NCI-H2081 (cell line): ENCODE measurements at places on chromosomes 6 and 20.

GRCh38 chr6:169702840-169703246, 917 bp downstream of the C6orf120 start:
- DNase-seq: no peak

DNA sequence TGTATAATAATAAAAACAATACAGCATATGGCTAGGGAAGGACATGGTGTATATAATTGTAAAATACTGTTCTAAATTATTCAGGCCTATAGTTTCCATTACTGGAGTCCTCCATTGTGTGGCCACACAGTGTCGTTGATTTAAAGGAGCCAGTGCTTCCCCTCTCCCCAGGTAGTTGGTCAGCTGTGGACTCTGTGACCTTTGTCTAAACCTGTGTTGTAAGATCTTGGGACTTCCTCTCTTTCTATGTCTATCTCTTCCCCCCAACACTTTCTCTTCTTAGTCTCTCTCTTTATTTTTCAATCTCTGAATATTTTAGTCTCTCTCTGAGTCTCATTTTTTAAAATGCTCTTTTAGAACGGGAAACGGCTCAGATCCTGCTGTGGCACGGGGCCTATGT, 35.6 kb downstream of the BRPF3 start:
- no peak for DNase-seq

- DNase-seq: no peak
These were observed 44.7 kb downstream of the HLA-C start for GRCh38 chr6:31227143-31227542.

DNA sequence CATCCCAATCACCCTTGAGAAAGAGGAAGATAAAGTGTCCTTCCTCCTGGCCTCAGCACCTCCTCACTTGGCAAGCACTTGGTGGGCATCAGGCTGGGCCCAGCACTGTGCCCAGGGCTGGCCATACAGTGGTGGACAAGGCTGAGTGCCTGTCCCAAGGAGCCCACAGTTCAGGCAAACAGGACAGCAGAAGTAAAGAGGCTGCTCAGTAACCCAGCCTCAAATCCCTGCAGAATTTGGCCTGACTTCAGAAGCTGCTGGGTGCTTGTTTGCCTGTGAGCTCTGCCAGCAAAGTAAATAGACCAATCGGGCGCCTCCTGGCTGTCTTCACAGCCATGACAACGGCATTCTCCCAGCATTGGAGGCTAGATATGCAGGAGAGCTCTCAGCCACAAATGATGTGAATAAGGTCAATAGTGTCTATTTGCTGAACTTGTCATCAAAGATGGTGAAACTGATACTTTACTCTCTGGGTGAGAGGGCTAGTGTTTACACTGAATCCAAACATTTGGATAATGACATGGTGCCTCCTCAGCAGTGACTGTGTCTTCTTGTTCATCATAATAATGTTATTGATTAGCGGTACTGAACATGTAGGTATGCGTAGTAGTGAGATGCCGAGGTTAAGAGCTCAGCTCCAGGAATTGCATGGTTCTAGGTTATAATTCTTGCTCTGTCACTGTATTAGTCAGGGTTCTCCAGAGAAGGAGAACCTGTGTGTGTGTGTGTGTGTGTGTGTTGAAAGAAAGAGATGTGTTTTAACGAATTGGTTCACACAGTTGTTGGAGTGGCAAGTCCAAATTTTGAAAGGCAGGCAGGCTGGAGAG, 36.9 kb upstream of the FANCE start:
- peak; percentile 90 for DNase-seq

DNA sequence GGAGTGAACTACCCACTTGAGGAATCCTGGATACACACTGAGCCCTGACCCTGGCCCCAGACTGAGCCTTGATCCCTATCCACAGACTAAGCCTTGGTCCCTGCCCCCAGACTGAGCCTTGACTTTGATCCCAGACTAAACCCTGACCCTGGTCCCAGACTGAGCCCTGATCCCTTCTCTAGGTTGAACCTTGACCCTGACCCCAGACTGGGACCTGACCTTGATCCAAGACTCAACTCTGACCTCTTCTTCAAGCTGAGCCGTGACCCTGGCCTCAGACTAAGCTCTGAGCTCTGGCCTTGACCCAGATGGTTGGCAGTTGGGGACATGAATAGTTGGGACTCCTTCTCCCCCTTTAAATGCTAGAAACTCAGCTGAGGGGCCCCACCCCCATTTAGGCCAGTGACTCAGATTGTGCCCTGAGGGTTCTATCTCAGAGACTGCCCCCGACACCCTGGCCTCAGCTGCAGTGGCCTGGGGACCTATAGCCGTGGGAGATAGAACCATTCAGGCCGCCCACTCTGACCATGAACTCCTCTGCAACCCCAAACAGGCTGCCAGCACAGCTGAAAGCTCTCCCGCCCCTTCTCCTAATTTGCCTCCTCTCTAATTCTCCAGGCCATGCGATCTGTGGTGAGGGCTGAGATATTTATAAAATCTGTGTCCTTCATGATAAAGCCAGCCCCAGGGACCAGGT, 84.7 kb downstream of the DLGAP4 start:
- no peak for DNase-seq

DNA sequence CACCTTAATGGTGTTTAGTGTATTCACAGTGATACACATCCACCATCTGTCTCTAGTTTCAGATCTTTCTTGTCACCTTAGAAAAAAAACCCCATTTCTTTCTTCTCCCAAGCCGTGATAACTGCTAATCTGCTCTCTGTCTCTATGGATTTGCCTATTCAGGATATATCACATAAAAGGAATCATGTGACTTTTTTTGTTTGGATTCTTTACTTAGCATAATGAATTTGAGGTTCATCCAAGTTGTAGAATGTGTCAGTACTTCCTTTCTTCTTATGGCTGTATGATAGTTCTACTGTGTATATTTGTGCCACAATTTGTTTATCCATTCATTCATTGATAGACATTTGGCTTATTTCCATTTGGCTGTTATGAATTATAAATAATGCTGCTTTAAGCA, 57.1 kb downstream of the ITCH start:
- DNase-seq: peak; percentile 17

GRCh38 chr6:93177438-93177837, 241.9 kb downstream of the EPHA7 start:
- peak; percentile 27 for DNase-seq

DNA sequence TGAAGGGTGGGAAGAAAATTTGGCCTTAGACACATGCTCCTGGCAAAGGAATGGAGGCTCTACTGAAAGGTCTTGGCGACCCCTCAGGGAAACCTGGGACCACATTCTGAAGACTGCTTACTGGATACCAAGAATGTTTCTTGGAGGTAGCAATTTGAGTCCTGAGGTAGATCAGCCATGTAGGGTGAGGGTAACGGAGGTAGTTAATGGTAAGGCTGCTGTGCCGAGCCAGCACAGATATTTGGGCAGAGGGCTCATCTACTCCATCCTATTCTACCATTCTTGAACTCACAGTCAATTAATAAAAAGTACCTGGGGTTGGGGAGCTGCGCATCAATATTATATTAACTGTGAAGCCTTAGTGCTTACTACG, 401 bp upstream of the PHF3 start:
- DNase-seq: no peak

DNA sequence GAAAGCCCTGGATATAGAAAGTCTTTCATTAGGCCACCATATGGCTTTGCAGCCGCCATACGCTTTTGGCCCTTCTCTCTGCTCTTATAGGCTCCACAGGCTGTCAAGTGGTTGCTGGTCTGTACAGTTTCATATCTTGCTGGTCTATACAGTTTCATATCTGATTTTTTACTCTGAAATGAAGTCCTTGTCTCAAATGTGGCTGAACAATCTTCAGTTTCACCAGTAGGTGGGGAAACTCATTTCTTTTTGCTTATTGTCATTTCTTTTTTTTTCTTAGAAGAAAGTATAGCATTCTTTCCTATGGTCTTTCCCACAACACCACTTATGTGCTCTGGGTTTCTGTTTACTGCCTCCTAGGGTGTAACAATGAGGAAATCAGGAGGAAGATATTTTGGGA, 771.4 kb upstream of the MMS22L start:
- DNase-seq: no peak

- DNase-seq: no peak
These were observed 76.8 kb downstream of the THEMIS start for GRCh38 chr6:127824061-127824460.

GRCh38 chr6:47769982-47770381, 11.8 kb upstream of the OPN5 start:
- DNase-seq: no peak

DNA sequence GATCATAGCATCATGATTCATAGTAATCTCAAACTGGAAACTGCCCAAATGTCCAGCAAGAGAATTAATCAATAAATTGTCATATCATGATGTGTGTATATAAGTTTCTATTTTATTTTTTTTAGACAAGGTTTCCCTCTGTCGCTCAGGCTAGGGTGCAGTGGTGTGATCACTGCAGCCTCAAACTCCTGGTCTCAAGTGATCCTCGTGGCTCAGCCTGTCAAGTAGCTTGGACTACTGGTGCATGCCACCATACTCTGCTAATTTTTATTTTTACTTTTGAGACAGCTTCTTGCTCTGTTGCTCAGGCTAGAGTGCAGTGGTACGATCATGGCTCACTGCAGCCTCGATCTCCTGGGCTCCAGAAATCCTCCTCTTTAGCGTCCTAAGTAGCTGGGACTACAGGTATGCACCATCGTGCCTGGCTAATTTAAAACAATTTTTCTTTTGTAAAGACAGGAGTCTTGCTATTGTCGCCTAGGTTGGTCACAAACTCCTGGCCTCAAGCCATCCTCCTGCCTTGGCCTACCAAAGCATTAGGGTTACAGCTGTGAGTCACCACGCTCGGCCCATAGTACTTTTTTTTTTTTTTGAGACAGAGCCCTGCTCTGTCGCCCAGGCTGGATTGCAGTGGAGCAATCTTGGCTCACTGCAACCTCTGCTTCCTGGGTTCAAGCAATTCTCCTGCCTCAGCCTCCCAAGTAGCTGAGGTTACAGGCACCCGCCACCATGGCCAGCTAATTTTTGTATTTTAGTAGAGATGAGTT, 8.7 kb upstream of the ATRN start:
- no peak for DNase-seq

DNA sequence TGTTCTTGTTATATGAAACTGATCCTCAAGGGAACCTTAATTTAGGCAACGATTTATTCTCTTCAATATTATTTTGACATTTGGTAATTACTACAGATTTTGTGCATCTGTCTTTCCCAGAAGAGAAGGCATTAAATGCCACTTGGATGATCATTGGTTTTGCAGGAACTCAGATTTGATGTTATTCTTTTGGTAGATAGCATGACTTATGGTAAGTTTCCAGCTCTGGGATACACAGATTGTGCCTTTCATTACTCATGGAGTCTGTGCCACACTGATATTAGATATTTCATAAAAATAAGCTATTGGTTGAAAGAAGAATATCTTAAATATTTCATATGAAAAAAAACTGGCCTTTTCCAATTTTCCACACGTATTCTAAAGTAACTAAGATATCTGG, 120.1 kb downstream of the AIG1 start:
- no peak for DNase-seq

DNA sequence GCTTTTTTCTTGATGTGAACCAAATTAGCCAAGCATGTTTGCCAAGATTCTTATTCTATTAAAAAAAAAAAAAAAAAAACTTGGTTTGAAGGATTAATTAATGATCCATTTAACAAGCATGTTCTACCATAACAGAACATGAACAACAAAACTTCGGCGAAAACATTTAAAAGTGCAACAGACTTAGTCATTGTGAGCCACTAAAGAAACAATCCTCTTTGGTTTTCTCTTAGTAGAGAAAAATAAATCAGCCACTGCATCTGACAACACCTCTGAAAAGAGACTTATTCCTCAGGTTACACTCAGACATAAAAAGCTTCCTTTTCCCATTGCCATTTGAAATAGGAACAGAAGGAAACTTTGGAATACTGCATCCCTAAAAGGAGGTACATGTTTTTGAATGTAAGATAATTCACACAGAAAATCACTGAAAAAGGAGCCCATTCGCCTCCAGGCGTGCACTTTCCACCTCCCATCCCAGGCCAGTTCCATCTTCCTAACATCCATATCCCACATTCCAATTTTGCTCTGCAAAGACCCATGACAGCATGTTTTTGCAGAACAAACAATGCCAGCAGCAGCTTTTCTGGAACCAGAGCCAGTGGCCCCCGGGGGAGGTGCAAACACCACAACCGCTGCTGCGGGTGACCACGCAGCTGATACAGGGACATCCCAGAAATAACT, 79.5 kb downstream of the ZMYND8 start:
- DNase-seq: peak; percentile 28

DNA sequence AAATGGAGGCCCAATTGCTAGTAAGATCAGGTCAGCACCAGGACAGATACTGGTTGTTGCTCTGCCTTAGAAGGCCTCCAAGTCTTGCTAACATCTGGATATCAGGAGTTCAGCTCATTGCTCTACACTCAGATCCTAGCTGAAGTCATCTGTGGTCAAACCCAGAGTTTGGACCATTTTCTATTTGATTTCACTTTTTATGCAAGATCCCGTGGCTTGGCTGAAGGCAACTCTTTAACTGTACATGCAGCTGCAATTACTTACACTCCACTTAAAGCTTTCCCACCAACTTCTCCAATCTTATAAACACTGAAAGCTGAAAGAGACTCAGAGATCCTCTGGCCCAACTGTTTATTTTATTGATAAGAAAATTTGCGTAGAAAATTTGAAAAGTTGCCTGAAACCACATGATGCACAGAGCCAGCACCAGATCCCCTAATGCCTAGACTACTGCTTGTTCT, 2.7 kb downstream of the SLC17A2 start:
- DNase-seq: no peak

DNA sequence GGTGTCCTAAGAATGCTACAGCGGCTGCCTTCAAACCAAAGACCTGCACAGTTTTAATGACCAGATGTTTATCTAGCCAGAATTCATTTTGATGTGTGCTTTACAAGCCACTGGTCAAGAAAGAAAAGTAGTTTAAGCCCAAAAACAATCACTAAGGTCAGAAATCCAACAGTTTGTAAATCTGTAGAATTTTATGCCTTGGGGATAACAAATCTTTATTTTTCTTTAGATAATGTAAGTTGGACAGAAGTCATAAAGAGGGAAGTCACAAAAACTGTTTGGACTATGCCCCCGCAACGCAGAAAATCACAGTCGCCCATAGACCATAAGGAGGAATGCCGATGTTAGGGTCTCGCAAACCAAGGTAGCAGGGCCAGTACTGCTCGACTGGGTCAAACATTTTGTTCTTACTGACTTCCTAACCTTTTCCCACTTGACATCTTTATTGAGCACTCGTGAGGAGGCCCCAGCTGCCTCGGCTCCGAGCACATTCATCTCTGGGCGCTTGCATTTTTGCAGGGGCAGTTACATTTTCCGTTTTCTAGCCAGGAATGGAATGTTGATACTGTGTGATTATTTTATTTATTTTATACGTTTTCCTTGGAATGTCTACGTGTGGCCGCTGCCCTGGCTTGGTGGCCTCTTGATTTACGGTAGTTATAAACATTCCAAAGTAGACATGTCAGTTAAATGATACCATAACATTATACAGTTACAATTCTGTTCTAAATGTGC, 56.7 kb upstream of the APCDD1L start:
- DNase-seq: no peak

DNA sequence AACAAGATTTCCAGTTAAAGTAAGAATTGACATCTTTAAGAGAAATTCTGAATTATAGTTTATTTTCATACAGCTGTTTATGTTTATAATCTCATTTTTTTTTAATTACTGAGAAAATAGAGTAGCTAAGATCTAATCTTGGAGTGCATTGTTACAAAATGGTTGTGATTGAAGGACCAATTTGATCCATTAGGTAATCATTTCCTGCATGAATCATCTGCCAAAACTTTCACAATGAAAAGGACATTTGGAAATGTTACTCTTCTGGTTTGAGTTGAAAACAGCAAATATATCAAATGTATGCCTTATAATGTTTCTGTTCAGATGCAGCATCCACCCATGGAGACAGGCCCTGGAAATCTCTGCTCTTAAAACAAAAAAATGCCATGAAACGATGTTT, 19.0 kb downstream of the TUBB2A start:
- DNase-seq: no peak

GRCh38 chr6:112956696-112957535, 609.8 kb downstream of the RFPL4B start:
- DNase-seq: no peak
